Omental fat pad (tissue), 4 donors: ENCODE measurements at places on chromosomes 6 and 20.

GRCh38 chr6:152598421-152598820, 38.7 kb downstream of the SYNE1 start:
- DNase-seq = no peak

DNA sequence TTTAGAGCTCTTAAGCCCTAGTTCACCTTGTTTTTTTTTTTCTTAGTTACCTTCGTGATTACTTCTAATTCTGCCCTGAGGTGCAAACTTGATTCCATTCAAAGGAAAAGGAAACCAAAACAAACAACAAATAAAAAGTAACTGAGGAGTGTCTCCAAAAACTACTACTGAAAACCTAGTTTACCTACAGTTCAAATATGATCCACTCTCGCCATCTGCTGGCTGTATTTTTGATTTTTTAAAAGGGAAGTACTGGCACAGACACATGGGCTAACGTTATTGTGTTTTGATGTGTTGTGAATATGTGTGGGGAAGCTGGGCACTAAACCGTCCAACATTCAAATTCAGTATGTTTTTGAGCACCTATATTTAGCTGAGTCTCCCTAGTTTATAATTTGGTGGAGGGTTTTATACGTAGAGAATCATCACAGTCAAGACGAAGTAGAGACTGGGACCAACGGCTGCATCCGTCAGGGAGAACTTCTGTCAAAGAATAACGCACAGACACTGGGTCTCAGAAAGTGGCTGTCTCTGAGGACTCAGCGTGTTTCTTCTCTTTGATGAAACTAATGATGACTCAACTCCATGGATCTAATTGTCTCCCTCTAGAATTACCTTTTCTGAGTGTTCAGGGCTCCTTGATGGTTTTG, 373.5 kb upstream of the BTBD3 start:
- no peak for DNase-seq

- no peak for DNase-seq
Measured at GRCh38 chr6:160775792-160776580, 73.9 kb downstream of the PLG start.

- no peak for DNase-seq
Measured at GRCh38 chr6:134954272-134955000, 4.5 kb upstream of the ALDH8A1 start.

DNA sequence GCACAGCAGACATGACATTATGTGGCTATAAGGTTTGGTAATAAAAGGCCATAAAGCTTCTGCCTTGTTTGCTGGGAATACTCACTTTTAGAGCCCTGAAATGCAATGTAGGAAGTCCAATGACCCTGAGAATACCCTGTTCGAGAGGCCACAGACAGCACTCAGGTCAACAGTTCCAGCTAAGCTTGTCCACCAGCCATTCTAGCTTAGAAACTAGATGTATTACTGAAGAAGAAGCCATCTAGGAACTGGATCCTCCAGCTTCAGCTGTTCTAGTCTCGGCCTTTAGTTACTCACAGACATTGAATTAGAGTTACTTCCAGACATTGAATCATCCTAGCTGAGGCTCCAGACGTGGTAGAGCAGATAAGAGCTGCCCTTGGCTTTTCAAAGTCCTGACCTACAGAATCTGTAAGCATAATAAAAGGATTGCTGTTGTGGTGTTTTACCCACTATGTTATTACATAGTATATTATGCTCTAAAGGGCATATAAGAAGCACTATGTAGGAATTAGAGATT, 84.9 kb downstream of the MMS22L start:
- no peak for DNase-seq

DNA sequence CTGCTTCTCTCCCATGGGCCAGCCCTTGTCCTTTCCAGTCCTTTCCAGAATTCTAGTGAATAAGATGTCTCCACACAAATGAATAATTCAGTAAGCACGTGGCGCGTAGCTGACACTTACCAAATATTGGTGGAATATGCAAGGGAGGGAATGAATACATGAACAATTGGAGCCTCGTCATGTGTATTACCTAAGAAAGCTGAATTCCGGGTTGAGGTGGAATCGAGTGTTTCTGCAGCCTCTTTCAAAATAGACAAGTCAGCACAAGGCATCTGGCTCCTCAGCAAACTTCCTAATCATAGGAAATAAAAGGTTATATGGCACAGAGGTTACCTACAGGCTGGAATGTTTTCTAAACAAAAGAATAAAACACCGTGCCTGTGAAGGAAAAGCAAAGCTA, 47.0 kb upstream of the NT5E start:
- no peak for DNase-seq
